ENCODE measurements at places on chromosomes 7 and 10. TPM values are rescaled to one million over a fixed set of nuclear protein-coding genes. Genes with fewer than 3 reads are reported as not detected.

KIFBP gene
- total RNA-seq = 43.3 TPM

PTPN20 gene
- total RNA-seq = 4.7 TPM

SFRP5 gene
- 1.8 TPM for total RNA-seq

GPR158 gene
- 0.07 TPM for total RNA-seq

TFEC gene
- total RNA-seq = not detected

BTBD16 gene
- 1.7 TPM for total RNA-seq

GNGT1 gene
- total RNA-seq = not detected

C7orf57 gene
- total RNA-seq = 0.18 TPM

CYP2C19 gene
- total RNA-seq = not detected

SPDYE1 gene
- total RNA-seq = not detected

ZNF425 gene
- total RNA-seq = 1.7 TPM

PLCE1 gene
- total RNA-seq = 6.6 TPM

XRCC2 gene
- 3.3 TPM for total RNA-seq

C10orf62 gene
- total RNA-seq = not detected

AFAP1L2 gene
- 29.4 TPM for total RNA-seq

CNPY1 gene
- total RNA-seq = not detected

ANXA11 gene
- total RNA-seq = 214 TPM

TMEM176A gene
- not detected for total RNA-seq

SUFU gene
- total RNA-seq = 7.7 TPM

TAS2R4 gene
- total RNA-seq = not detected

CRYGN gene
- not detected for total RNA-seq

TIMM23 gene
- 157 TPM for total RNA-seq

CYP3A4 gene
- total RNA-seq = not detected

TES gene
- total RNA-seq = 68.7 TPM

PTF1A gene
- not detected for total RNA-seq

STRA8 gene
- total RNA-seq = not detected

GPR15LG gene
- not detected for total RNA-seq

SPDYE5 gene
- not detected for total RNA-seq

NUTM2E gene
- total RNA-seq = 0.25 TPM

PTN gene
- total RNA-seq = not detected

Measured in A549 treated with GW870086 at 1 μM for 4 hours (cell line).